ENCODE measurements at places on chromosomes 1 and 21.
A peak's percentile ranks its signal among the peaks of the same experiment; 100 is the strongest.

- no peak for DNase-seq
Measured at GRCh38 chr1:6212193-6212959, 6.5 kb downstream of the RNF207 start.

DNA sequence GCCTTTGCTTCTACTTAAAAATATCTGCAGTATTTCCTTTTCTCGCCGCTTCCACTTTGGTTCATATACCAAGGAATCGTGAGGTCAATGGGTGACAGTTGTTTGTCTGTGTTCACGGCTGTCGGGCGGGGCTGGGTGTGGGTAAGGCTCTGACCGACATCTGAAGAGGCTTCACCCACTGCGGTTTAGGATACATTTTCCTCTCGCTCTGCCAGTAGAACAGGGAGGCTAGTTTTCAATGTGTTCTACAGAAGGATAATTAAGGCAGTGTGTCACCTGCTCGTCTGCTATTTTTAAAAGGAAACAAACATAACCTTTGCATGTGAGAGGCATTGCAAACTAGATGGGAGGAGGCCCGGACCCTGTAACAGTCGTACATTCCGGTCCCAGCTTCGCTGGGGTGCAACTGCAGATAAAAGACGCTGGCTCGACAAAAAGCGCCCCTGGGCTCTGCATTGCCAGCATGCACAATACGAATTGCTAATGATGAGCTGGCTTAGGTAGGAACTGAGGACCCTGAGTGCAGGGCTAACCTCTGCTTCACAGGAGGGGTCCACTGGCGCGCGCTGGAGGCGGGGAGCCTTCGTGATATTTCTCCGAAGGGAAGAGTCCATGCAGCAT, 8.5 kb upstream of the ERG start:
- DNase-seq = no peak

- DNase-seq = peak; percentile 26
Measured at GRCh38 chr1:237901299-237901934, 10.7 kb upstream of the ZP4 start.

DNA sequence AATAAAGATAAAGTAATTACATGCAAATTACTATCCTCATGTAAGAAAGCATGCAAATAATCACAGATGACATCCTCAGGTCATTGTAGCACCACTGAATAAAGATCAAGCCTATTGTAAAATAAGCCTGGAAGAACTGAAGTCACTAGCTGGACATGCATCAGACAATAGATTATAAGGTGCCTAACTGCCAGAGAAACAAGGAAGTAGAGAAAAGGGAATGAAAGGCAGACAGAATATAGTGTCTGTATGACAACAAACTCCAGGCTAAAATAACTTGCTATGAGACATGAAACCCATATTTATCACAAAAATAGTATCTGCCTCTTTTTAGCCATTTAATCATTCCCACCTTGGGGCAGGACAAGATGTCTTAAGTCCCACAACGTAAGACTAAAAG, 108.7 kb downstream of the ENAH start:
- DNase-seq = no peak

DNA sequence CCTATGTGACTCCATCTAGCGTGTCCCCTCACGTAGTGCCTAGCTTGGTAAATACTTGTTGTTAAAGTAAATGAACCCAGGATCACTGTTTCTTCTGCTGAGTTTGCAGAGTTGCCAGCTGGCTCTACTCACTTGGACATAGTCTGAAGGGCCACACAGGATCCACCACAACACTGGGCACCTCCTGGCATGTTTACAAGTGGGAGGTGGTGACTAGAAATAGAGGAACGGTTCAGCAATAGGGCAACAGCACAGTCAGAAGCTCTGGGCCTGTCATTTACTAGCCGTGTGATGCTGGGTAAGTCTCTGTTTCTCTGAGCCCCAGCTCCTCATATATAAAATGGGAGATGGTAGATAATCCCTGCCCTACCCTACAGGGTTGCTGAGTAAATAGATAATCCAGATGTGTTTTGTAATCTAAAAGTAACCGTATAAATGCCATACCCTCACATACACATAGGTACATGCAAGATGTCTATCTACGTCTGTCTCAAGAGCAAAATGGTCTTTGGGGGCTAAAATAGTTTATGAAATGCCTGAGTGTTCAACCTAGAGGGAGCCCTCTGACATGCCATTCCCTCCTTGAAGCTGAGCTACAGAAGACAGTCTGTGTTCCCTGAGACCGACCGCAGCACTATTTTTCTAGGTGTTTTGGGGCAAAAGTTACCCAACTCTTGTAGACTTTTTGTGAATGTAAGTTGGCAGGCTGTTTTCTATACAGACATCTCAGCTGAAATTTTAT, 20.5 kb downstream of the RNF220 start:
- no peak for DNase-seq

DNA sequence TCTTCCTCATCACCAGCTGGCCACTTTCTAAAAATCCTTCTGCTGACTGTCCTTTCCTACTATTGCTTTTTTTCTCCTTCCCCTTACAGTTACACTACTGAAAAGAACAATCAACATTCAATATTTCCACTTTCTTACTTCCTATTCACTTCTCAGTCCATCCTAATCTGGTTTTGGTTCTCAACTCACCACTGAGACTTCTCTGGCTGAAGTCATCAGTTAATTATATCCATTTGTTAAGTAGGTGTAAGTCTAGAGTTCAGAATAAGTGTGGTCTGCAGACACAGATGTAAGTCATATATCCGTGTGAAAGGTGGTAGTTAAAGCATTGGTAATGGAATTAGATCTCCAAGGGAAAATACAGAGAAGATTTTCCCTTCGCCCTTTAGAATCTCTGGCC, 21.4 kb downstream of the PEA15 start:
- no peak for DNase-seq

- DNase-seq = no peak
Measured at GRCh38 chr21:45256912-45257672, 30.6 kb downstream of the POFUT2 start.

DNA sequence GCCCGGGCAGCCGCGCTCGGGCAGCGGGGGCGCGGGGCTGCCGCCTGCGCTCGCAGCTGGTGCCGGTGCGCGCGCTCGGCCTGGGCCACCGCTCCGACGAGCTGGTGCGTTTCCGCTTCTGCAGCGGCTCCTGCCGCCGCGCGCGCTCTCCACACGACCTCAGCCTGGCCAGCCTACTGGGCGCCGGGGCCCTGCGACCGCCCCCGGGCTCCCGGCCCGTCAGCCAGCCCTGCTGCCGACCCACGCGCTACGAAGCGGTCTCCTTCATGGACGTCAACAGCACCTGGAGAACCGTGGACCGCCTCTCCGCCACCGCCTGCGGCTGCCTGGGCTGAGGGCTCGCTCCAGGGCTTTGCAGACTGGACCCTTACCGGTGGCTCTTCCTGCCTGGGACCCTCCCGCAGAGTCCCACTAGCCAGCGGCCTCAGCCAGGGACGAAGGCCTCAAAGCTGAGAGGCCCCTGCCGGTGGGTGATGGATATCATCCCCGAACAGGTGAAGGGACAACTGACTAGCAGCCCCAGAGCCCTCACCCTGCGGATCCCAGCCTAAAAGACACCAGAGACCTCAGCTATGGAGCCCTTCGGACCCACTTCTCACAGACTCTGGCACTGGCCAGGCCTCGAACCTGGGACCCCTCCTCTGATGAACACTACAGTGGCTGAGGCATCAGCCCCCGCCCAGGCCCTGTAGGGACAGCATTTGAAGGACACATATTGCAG, 3.0 kb downstream of the ARTN start:
- DNase-seq = peak; percentile 92

DNA sequence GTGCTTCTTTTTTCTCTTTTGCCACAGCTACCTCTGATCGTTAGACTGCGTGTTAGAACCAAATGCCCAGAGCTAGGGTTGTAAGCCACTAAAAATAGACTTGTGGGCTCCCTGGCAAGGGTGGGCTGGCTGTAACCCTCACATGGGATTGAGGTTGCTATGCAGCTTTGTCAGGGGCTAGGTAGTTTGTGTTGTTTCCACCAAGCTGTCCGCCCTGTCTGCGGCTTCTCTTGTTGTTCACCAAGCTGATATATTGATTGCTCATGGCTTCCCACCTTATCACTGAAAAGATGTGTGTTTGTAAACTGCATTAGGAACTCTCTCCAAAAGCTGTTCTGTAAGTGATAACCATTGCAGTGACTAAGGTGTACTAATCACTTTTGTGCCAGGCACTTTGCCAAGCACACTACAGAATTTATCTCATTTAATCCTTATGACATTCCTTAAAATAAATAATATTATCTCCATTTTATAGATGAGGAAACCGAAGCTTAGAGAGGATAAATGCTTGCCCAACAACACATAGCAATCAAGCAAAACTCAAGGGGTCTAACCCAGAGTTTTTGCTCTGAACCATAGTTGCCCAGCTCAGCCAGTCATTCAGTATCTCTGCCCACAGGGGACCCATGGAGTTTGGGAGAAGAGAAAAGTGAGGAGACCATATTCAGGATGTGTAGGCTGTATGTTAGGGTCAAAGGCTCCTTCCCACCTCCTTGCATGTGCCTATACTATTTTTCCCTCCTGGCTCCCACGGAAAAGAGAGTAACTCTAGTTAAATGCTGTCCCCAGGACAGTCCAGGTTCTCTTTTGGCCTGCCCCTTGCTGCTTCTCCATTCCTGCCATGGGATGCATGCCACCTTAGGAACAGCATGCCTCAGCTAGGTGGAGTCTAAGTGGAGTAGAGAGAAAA, 42.2 kb upstream of the TARBP1 start:
- DNase-seq = no peak

DNA sequence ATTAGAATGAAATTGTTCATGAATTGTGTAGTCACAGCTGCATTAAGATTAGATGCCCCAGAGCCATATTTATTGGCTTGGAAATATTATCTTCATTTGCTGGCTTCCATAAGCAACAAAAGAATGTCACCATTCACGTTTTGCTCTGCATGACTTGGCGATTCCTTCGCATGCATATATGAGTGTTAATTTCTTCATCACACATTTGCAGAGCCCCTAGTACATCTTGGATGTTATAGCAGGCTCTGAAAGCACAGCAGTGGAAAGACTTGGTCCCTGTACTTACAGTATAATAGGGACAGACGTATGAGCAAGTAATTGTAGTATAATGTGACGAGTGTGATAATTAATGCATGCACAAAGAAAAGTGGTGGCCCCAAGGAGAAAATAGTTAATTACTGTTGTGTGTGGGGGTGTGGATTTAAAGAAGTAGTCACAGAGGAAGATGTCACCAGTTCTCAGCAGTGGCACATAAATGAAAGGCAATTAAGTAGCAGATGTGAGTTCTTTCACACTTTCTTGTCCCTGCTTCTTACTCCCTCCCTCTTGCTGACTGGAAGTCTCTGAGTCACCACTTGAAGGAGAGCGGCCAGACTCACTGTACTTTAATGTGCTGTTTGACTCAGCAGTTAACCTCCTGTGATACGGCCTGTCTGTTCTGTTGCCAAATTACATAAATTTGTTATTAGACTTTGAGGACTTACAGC, 21.0 kb downstream of the S100A10 start:
- no peak for DNase-seq

- DNase-seq = no peak
Measured at GRCh38 chr1:88731475-88732269, 47.6 kb downstream of the PKN2 start.

GRCh38 chr1:240711020-240711419, 99.1 kb upstream of the GREM2 start:
- no peak for DNase-seq

DNA sequence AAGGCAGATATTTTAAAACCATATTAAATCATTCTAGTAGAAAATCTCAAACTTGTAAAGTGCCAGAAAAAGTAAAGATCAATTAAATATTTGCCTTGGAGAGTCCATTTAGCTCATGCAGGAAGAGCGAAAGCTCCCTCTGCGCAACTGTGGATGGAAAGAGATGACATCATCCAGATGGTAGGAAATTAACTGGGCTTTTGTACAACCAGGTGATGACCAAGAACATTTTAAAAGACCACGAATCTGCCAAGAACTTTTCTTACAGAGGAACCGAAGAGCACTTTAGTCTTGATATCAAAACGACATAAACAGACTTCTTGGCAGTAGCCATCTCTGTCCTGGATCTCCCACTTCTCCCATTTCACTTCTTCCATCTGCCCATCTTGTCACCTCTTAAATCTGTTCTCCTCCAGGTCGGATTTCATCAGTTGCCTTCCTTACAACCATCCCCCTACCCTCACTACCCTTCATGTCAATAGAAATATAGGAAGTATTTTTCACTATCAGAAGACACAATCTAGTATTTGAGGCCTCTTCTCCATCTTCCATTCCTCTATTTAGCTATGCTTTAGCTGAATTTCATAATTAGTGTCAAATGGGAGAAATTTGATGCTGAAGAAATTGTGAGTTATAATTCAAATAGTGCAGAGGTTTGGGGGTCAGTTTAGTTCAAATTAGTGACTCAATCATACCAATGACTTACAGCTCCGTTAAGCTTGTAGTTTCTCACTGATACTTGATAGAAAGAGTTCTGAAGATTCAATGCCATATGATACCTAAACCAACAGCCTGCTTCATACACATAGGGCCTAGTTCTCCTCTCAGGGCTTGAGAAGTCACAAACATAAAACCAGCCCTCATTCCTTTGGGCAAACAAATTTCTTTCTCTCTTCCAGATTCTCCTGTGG, 22.0 kb upstream of the DNASE2B start:
- no peak for DNase-seq

GRCh38 chr1:16300436-16300835, 51.8 kb downstream of the FBXO42 start:
- no peak for DNase-seq

GRCh38 chr1:88289401-88290102, 394.5 kb upstream of the PKN2 start:
- DNase-seq = no peak

DNA sequence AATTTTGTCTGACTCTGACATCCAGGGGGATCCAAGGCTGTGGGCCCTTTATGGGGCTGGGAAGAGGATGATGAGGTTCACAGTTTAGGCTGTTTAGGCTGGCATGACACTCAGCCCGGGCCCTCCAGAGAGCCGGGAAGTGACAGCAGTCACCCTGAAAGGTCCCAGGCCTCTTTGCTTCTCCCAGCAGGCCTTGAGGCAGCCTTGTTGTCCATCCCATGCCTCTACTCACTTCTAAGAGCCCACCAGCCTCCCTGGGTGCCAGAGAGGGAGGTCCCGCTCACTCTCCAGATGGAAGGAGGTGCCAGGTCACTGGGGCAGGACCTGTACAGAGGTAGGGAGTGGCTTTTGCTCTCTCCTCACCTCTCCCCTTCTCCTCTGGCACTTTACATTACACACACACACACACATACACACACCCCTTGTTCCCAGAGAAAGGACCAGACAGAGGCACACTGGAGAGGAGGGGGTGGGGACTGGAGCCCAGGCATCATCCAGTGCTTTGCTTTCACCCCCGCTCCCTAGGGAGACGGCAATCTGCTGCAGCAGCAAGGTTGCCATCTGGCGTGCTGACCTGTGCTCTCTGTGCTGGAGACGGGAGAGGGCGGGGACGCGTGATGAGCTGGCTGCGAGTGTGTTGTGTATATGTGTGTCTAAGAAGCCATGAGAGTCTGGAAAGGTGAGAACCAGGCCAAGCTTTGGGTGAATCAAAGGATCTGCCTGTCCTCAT, 4.6 kb downstream of the KLHDC8A start:
- peak; percentile 42 for DNase-seq
